ENCODE measurements at places on chromosomes 11 and 22.
A peak's percentile ranks its signal among the peaks of the same experiment; 100 is the strongest.

DNA sequence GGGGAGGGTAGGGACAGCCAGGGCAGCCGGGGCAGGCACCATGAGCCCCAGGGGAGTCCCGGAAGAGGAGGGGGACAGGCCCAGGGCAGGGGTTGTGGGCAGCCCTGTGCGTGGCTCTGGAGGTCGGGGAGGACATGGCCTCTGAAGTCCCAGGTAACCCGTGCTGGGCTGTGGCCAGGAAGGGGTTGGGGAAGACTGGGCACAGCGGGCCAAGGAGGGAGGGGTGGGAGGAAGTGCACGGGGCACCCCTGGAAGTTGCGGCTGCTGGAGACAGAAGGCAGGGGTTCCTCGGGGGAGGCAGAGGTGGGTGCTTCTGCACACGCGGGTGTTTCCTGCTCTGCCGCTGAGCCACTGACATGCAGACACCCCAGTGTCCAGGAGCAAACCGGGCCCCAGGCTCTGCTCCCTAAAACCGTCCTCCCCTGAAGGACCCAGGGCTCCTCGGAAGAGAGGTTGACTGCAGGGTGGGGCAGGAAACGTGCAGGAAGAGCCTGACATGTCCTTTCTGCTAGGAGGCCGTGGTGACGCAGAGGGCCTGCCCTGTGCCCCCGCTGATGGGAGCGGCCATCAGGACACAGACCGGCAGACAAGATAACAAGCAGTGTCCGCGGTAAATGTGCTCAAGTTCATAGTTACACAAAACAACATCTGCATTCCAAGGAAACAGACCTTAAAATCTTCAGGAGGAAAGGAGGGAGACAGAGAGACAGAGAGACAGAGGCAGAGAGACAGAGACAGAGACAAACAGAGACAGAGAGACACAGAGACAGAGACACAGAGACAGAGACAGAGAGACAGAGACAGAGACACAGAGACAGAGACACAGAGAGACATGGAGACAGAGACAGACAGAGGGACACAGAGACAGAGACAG, 5.7 kb downstream of the TNNI2 start:
- DNase-seq, result no peak

DNA sequence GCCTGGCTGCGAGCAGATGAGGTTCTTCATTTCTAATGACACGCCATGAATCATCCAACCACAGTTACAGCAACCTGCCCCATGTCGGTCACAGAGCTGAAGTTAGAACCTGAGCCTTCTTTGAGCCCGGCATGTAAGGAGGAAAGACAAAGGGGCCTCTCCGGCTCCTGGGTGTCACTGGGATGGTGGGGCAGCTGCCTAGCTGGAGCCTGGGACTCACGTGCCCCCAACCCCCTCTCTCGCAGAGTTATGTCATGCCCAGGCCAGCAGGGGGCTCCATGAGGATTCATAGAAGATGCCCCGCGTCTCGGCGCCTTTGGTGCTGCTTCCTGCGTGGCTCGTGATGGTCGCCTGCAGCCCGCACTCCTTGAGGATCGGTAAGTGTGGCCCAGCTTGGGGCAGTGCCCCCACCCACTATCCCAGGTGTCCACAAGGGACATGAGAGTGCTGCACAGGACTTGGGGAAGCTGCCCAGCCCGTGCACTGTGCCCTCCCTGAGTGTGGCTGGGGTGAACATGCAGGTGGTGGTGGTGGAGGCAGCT, 148.5 kb downstream of the GRIK4 start:
- peak; percentile 1 for DNase-seq

DNA sequence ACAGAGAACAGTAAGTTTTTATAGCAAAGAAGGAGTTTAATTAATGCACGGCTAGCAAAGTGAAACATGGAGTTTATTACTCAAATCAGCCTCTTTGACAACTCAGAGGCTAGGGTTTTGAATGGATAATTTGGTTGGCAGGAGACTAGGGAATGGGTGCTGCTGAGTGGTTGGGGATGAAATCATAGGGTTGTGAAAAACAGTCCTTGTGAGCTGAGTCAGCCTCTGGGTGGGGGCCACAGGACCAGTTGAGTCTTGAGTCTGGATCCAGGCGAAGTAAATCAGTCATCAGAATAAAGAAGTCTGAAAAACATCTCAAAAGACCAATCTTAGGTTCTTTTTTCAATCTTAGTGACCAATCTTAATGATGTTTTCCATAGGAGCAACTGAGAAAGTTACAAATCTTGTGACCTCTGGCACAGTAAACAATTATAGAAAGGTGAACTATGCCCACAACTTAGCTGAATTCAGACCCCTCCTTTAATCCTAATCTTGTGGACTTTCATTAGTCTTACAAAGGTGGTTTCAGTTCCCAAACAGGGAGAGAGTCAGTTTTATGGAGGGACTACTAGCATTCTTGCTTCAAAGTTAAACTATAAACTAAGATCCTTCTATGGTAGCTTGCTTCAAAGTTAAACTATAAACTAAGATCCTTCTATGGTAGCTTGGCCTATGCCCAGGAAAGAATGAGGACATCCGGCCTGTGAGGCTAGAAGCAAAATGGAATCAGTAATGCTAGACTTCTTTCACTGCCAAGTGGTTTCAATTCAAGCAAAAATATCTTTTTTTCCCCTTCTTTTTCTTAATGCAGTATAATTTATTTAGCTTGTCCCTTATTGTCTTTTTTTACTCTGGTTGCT, 84.5 kb downstream of the AASDHPPT start:
- DNase-seq, result no peak

DNA sequence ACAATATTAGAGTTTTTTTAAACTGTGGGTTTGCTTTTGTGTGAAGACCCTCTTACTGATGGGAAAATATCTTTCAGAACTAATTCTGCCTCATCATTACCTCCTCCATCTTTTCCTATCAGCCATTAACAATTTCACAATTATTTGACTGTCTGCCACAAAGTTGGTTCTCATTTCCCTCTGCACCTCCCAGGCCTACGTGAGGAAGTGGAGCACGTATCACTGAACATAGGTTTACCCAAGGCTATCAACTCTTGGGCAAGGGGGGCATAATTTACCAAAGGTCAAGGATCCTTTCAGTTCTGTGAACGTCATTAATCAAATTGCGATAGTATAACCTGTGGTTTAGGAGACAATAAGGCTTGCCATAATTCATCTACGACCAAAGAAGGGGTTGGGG, 60.0 kb downstream of the LIF start:
- no peak for DNase-seq

GRCh38 chr11:129021295-129021694, 78.6 kb upstream of the TP53AIP1 start:
- no peak for DNase-seq

GRCh38 chr11:41308286-41308685, 151.2 kb downstream of the LRRC4C start:
- DNase-seq, result no peak

DNA sequence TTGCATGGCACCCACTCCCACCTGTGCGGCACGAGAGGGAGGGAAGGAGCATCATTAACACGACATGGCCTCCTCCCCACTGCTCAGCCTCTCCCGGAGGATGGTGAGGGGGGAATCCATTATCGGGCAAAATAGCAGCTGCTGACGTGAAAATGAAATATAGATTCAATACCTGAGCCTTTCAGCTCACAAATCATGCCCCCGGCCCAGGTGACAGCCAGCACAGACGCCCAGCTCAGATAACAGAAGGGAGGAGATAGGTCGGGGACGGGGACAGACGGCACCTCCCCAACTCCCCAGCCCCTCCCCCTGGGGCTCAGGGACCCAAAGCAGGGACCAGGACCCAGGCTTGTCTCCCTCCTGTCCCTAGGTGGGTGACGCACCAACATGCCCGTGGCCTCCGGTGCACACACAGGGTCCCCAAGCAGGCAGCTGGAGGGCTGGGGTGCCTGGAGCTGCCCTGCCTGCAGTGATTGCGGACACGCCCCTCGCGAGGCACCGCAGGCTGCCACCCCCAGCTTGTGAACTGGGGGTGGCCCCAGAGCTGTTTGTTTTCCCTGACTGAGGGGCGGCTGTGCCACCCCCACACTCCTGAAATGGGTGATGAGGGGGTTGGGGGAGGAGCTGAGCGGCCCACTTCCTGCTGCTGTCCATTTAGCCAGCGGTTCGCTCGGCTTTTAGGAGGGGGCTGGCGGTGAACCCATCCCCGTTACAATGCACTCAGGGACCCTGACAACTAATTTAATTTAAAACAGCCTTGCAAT, 31.7 kb downstream of the FLRT1 start:
- no peak for DNase-seq

- DNase-seq, result no peak
These were observed 12.0 kb downstream of the STIM1 start for GRCh38 chr11:3867209-3868091.

GRCh38 chr11:68041617-68042218, 2.9 kb downstream of the TCIRG1 start:
- DNase-seq, result no peak

- DNase-seq, result no peak
These were observed 387.5 kb upstream of the NARS2 start for GRCh38 chr11:78961937-78962701.

GRCh38 chr22:42649246-42650099, at the start of gene CYB5R3:
TSS of gene CYB5R3 (minus strand) at chr22:42649392. CDS start at chr22:42649315, 77 bp downstream.
- peak; percentile 49 for DNase-seq

GRCh38 chr11:2778630-2779498, 79.1 kb upstream of the KCNQ1OT1 start:
- DNase-seq, result no peak

All from stimulated activated CD8-positive, alpha-beta memory T cell treated with anti-CD3 and anti-CD28 coated beads, Interleukin-7, amount 100 ng/mL, for 24 hours (primary cell).